Activated naive CD8-positive, alpha-beta T cell treated with anti-CD3 and anti-CD28 coated beads for 36 hours (primary cell): ENCODE measurements at places on chromosomes 12 and 14. TPM values are rescaled to one million over a fixed set of nuclear protein-coding genes. Genes with fewer than 3 reads are reported as not detected.

The RNASE7 gene
- not detected for total RNA-seq

The TAS2R46 gene
- total RNA-seq: 0.48 TPM

The KCNMB4 gene
- 0.82 TPM for total RNA-seq

The RERG gene
- not detected for total RNA-seq

DNA sequence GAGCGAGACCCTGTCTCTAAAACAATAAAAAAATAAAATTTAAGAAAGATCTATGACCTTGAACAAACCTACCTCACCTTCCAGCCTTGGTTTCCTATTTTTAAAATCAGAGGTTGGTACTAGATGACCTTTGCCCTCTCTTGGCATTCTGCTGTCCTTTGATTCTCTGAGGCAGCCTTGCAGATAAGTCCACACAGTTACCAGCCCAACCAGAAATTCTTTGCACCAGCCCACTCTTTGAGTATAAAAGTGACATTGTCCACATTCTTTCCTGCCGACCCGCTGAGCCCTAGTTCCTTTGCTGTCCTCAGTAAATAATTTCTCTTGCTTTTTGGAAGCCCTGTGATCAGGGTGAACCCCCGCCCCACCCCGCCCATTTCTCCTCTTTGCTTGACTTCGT is 150.4 kb downstream of the PHETA1 start:
- no peaks in the 10 kb centered on the region for H3K4me1 ChIP-seq
- no peak overlapping the region for H3K4me3 ChIP-seq
- H3K36me3 ChIP-seq: no peaks in the 10 kb centered on the region
- no peak overlapping the region for H3K27ac ChIP-seq
- no peak for DNase-seq

DNA sequence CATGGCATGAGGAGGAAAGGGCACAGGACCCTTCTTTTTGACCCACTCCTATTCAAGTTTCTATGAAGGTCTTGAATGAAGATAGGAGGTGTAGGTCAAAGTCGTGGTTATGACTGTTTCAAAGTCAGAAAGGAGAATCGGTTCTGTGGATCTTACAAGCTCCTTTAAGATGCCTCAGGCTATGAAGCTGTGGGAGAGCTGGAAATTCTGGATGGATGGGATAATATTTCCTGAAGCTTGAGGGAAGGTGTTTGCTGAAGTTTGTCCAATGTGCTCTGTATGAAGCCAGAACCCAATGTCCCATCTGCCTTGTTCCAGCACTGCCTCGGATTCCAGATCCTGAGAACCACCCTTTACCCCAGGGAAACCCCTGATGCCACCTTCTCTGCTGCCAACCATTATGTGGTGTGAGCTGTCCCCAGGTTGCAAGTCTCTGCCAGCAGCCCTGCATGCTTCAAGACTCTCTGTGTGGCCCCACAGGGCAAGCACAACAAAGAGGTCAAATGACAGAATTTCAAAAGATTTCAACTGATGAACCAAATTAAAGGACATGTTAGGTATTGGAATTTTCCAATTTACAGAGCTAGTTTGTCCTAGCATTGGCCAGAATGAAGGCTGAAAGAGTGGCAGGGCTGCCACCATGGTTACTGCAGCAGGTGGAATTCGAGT is 472.0 kb downstream of the RGS6 start:
- peaks cover 55% of the 10 kb centered on the region for H3K27me3 ChIP-seq
- no peak for DNase-seq
- H3K36me3 ChIP-seq: no peaks in the 10 kb centered on the region

DNA sequence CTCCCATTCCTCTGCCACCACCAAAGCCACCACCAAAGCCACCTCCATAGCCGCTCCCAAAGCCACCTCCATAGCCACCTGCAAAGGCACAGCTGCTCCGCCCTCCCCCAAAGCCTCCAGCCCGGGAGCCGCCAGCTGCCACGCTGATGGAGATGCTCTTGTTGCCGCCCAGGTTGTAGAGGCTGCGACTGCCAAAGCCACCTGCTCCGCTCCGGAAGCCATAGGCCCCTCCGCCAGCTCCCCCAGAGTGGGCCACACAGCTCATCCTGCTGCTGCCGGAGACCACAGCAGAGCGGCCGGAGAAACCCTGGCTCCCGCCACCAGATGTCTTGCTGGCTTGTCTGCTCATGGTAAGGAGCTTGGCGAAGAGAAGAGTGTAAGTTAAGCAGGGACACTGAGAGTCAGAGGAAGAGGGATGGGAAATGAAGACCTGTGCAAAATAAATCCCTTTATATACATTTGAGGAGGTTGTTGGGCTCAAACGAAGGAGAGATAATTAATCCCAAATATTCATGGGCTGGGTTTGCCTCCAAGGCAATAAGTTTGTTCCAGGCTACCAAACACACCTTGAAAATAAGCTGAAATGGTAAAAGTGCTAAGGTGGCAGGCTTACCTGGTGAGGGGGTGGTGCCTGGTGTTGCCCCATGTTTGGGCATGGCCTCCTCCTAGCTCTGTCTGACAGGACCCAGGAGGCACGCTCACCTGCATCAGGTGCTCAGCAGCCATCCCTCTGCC is at the start of gene KRT3:
KRT3 (minus strand) TSS at position 424 of the 735 bp plus-strand sequence; CDS start at position 349, 75 bp downstream.
- no peak within 1 kb of the TSS for H3K4me3 ChIP-seq
- DNase-seq: no peak
- H3K4me1 ChIP-seq: peaks cover 15% of the 10 kb centered on the region
- H3K27ac ChIP-seq: no peak within 1 kb of the TSS
- H3K36me3 ChIP-seq: no peaks in the 10 kb centered on the region

GRCh38 chr12:868722-869121 is 80.8 kb downstream of the RAD52 start:
- no peak overlapping the region for H3K4me3 ChIP-seq
- peaks cover 19% of the 10 kb centered on the region for H3K4me1 ChIP-seq
- H3K27me3 ChIP-seq: no peaks in the 10 kb centered on the region
- no peak overlapping the region for H3K27ac ChIP-seq

DNA sequence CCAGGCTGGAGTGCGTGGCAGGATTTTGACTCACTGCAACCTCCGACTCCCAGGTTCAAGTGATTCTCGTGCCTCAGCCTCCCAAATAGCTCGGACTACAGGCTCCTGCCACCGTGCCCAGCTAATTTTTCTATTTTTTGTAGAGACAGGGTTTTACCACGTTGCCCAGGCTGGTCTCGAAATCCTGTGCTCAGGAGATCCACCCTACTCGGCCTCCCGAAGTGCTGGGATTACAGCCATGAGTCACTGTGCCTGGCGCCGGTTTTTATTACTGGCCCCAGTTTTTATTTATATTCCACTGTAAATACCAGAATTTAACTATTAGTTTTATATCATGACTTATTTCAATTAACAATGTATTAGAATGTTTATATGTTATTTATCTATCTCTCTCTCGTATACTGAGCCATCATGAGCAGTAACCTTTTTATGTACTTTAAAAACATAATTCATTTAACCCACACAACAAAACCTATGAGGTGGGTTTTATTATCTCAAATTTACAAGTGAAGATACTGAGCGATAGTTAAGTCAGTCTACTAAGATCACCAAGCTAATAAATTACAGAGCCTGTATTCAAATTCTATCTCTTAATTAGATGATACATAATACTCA is 47.8 kb downstream of the HECTD1 start:
- H3K36me3 ChIP-seq: peaks cover 14% of the 10 kb centered on the region
- H3K27ac ChIP-seq: no peak overlapping the region
- H3K4me1 ChIP-seq: no peaks in the 10 kb centered on the region

DNA sequence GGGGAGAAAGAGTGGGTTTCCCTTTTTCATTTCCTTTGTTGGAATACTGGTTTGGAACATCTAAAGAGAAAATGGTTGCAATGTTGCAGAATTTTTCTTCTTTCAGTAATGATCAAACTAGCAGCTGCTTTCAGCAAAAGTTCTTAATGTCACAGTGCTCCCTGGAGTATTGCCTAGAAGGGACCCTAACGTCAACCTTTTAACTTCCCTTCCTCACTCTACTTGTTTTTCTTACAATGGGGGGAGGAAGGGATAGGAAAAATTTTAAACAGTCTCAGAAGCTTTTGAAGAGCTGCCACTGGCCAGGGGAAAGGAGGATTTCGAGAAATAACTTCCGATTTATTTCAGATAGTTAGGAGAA is 521.8 kb downstream of the MED13L start:
- no peak overlapping the region for H3K4me3 ChIP-seq
- no peak for DNase-seq
- H3K27me3 ChIP-seq: peaks cover 25% of the 10 kb centered on the region
- H3K27ac ChIP-seq: no peak overlapping the region
- H3K36me3 ChIP-seq: no peaks in the 10 kb centered on the region

DNA sequence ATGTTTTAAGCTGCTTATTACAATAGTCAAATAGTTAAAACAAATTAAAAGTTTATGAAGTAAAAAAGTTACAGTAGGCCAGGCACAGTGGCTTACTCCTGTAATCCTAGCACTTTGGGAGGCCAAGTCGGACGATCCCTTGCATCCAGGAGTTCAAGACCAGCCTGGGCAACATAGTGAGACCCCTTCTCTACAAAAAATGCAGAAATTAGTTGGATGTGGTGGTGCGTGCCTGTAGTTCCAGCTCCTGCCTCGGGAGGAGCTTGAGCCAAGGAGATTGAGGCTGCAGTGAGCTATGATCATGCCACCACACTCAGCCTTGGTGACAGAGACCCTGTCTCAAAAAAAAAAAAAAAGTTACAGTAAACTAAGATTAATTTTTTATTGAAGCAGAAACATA is 142.6 kb downstream of the MIPOL1 start:
- no peaks in the 10 kb centered on the region for H3K27me3 ChIP-seq
- H3K36me3 ChIP-seq: no peaks in the 10 kb centered on the region
- no peaks in the 10 kb centered on the region for H3K4me1 ChIP-seq
- H3K4me3 ChIP-seq: no peak overlapping the region

DNA sequence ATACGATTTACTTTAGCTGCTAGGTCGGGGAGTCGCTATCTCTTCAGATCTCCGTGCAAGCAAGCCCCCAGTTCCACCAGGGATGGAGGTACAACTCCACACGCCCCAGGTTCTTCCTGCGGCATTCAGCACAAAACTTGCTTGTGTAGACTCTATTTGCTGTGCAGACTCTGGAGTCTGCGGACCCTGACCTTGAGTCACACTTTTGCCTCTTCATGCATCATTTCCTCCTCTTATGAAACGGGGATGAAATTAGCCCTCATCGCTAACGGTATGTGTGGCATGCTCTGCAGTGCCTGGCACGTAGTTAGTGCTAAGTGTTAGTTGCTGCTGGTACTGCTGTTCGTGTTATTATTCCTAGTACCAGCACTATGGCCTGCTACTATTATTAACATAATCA is 84.4 kb downstream of the TMEM132D start:
- no peak overlapping the region for H3K27ac ChIP-seq
- H3K36me3 ChIP-seq: no peaks in the 10 kb centered on the region
- no peaks in the 10 kb centered on the region for H3K27me3 ChIP-seq
- H3K4me3 ChIP-seq: no peak overlapping the region
- no peak for DNase-seq
